Cortex of kidney (tissue), 1 donor: ENCODE measurements at places on chromosomes 2 and 18.

DNA sequence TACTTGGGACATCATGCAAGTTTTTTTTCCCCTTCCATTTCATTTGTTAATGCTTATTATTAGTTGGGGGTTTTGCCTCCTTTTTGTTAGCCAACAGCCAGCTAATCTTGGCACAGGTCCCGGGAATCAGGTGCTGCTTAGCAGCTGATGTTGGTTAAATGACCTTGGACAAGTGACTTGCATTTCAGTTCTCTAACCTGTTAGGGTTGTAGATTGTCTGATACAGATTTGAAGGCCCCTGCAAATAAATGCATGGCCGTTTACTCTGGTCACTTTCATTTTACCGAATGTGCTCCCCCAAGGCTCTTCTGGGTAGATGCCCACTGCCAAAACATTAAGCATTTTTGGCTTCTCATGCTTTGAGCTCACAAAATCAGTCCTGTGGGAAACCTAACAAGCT lies 120.9 kb downstream of the SPTBN1 start:
- DNase-seq: no peak

- DNase-seq: no peak
Observed at GRCh38 chr2:143730953-143731260, 601.7 kb downstream of the ARHGAP15 start.

DNA sequence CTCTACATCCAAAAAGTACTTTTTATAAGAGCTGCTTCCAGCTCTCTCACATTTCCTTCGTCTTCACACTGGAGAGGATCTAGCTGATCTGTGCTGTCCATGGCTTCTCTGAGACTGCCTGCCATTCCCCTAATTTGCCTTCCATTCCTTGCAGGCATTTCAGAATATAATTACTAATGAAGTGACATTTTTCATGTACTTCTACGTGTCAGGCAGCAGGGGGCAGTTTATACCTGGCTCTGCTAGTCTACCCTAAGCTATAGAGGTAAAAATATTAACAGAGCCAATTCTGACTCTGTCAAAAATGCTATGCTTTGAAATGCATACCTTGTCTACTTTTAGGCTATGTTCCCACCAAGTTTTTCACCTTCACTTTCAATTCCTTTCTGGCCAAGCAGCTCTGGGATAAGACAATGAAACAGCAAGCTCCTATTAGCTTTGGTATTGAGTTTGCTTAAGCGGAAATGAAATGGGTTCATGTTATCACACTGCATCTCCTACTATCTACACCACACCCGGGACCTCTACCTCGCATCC lies 81.9 kb downstream of the MEP1B start:
- no peak for DNase-seq

DNA sequence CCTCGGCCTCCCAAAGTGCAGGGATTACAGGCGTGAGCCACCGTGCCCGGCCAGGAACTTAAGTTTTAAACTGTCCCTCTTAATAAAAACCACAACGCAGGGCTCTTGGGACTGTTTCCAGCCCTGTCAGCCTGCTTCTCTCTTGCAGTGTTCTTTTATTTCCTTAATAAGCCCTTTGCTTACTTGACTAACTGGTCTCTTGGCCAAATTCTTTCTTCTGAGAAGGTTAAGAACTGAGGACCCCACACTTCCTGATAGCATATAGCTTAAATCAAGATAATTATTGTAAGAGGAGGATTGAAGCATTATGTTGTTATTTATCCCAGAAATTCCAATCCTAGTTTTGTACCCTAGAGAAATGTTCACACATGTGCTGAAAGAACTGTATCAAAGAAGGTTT lies 128.2 kb upstream of the UXS1 start:
- no peak for DNase-seq

GRCh38 chr2:240300261-240300821 lies 135.1 kb upstream of the GPC1 start:
- no peak for DNase-seq

DNA sequence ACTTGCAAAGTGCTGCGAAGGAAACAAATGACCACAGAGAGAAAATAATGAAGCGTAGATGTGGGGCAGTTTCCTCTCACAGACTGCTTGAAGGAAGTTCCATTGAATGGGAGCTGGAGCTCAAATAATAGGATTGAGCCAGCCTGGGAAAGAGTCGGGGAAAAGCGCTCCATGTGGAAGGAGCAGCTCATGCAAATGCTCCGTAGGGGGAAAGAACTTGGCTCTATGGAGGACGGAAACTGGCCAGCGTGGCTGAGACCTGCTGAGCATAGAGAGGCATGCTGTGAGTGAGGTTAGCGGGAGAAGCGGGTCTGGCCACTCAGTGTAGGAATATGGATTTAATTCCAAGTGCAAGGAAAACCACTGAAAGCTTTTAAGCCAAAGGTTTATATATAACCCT lies 28.6 kb upstream of the VIT start:
- no peak for DNase-seq

GRCh38 chr2:155679647-155680046 lies 652.9 kb downstream of the NR4A2 start:
- no peak for DNase-seq

- no peak for DNase-seq
Observed at GRCh38 chr2:159606287-159606686, 10.1 kb downstream of the BAZ2B start.

- DNase-seq: no peak
Observed at GRCh38 chr2:121335294-121336290, 50.6 kb upstream of the TFCP2L1 start.

- DNase-seq: no peak
Observed at GRCh38 chr2:196823750-196824522, 14.8 kb upstream of the C2orf66 start.

DNA sequence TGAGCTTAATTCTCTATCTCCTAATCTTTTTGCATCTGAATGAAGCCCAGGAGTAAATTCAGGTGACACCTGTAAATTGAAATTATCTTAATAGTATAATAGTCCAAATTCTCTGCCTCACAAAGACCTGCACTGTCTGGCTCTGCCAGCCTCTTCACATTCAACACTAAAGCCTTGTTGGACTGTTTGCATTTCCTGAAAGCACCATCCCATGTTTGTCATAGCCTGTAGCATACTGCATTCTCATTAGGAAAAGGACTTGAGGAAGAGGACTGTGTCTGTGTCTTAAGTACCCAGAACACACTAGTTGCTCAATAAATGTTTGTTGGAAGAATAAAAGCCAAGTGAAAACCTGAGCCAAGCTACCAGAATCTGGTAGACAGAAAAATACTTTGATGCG lies 42.9 kb upstream of the GRHL1 start:
- DNase-seq: no peak

DNA sequence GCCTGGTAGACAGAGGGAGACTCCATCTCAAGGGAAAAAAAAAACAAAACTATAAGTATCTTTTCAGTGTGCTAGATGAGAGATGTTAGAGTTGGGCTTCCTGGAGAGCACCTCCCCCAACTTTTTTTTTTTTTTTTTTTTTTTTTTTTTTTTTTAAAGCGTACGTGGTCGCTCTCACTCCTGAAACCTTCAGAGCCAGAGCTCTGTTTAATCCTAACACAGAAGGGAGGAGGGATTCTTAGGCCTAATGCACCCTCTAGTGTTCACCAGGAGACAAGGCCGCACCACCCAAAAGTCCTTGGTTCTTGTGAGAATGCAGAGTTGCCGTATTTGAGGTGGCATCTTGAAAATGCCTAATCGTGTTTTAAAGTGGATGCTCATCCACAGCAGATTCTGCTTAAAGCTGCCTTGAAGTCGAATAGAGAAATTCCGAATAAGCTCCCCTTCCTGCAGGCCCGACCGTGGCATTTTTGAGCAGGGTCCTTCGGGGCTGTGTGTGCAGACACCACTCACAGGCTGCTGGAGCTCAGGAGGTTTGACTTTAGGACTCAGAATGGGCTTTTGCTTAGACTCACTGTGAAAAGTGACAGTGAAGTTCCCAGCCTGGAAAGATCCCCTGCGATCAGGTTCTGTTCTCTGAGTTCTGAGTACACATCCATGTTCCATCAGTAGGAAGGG lies 252.6 kb downstream of the AGAP1 start:
- DNase-seq: no peak
